ENCODE measurements at places on chromosomes 4 and X.

DNA sequence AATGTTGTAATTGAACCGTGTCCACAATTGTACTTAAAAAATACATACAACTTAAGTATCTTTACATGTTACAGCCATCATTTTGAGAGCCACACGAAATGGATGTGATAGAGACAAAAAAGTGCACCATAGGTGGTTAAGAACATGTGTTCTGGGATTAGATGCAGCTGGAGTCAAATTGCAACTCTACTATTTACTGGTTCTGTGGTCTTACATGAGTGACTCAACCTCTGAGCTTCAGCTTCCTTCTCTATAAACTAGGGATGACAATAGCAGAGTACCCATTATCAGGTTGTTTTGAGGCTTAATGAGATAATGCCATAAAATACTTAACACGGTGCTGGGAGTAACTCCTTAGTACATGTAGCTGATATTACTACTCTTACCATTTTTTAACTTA is 130.4 kb downstream of the IDS start:
- no peak for DNase-seq

DNA sequence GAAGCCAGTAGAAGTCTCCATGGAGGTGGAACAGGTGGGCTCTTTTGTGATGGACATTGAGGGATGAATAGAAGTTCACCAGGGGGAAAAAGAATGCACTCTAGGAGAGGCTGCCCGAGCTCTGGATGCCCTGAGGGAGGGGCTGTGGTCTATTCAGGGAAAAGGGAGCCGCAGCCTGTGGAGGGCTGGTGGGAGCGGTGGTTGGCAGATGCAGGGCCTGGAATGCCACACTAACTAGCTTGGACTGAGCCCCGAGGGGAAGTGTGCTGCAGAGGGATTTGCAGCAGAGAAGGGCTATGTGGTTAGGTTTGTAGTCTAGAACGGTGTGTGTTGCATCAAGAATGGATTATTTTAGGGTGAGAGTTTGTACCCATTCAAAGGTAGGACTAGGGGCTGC is 29.5 kb upstream of the PSAPL1 start:
- DNase-seq = no peak

DNA sequence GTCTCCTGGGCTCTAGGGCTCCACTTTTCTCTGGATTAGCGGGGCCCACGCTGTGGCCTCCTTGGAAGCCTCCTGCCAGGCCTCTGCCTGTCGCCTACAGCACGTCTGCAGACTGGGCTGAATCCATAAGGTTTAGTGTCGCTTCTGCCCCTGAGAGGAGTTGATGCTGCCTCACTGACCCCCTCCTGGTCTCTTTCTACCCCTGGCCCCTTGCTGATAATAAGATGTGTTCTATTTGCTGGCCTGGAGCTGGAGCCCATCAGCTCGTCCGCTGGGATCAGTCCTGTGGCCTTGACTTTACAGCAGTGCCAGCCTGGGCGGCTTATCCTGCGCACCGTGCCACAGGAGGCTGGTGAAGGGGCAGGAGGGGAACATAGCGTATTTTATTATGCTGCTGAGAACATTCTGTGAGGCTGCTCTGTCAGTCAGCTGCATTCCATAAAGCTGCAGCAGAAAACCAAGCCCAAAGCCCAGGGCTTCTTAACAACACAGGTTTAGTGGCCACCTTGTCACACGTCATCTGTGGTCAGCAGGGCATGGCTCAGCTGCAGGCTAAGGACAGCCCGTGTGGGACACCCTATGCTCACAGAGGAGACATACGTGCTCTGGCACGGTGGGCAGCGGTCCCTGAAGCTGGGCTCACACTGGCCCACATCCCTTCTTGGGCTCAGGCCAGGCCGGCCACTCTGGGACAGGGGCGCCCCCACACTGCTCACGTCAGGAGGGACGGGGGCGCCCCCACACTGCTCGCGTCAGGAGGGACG is 29.3 kb upstream of the HGFAC start:
- DNase-seq = no peak

GRCh38 chrX:126655061-126655460 is 102.4 kb upstream of the DCAF12L1 start:
- no peak for DNase-seq

GRCh38 chr4:148539387-148539786 is 97.2 kb upstream of the NR3C2 start:
- DNase-seq = no peak

- no peak for DNase-seq
Measured at GRCh38 chr4:4689694-4690440, 148.0 kb upstream of the STX18 start.

DNA sequence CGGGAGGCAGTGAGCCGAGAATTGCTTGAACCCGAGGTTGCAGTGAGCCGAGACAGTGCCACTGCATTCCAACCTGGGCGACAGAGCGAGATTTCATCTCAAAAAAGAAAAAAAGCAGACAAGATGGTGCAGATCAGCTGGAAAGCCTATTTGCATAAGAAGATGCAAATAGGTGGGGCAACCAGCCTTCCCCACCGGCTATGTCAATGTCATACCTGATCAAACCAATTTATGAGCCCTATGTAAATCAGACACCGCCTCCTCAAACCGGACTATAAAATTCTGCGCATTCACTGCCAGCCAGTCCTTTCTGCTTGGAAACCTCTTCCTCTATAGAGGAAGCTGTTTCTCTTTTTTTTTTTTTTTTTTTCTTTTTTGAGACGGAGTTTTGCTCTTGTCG is 64.5 kb upstream of the CHRNA9 start:
- DNase-seq = no peak

- DNase-seq = no peak
Measured at GRCh38 chrX:107562482-107562881, 65.8 kb upstream of the PRPS1 start.

DNA sequence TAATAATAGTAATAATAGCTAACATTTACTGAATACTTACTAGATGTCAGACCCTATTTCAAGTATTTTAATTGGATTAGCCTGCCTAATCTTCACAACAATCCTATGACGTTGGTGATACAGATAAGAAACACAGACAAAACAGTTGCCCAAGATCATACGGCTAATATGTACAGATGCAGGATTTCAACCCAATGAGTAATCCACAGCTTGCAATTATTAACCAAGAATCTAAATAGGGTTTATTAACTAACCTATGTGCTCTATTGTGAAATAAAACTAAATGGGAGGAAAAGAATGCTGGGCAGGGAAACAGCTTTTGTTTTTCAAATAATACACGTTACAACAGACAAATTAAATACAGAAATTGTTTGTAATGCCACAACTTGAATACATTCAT is 23.4 kb downstream of the FBXO8 start:
- no peak for DNase-seq

DNA sequence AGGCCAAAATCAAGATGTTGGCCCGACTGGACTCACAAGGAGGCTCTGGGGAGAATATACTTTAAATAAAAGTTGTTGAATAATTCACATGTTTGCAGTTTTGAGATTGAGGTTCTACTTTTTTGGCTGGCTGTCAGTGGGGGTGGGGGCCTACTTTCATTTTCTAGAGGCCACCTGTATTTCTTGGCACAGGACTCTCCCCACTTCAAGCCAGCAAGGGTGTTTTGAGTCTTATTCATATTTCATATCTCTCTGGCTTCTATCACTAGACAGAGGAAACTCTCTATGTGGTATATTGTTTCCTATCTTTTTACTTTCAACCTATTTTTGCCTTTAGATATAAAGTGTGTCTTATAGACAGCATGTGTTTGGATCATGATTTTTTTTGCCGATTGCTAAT is 266.4 kb downstream of the PRR32 start:
- DNase-seq = no peak

DNA sequence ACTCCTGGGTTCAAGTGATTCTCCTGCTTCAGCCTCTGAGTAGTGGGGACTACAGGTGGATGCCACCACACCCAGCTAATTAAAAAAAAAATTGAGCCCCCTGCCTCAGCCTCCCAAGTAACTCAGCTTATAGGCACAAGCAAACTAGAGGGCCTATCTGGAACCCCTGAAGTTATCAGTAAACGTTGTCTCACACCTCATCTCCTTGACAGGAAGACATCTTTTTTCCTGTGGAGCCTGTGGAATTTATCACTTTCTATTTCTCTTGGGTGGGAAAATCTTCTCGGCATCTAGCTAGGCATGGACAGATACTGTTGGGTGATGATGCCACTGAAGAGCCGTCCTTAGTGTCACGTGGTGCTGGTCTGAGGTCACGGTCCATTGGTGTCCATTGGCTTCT is 171.3 kb downstream of the SOWAHB start:
- DNase-seq = no peak

DNA sequence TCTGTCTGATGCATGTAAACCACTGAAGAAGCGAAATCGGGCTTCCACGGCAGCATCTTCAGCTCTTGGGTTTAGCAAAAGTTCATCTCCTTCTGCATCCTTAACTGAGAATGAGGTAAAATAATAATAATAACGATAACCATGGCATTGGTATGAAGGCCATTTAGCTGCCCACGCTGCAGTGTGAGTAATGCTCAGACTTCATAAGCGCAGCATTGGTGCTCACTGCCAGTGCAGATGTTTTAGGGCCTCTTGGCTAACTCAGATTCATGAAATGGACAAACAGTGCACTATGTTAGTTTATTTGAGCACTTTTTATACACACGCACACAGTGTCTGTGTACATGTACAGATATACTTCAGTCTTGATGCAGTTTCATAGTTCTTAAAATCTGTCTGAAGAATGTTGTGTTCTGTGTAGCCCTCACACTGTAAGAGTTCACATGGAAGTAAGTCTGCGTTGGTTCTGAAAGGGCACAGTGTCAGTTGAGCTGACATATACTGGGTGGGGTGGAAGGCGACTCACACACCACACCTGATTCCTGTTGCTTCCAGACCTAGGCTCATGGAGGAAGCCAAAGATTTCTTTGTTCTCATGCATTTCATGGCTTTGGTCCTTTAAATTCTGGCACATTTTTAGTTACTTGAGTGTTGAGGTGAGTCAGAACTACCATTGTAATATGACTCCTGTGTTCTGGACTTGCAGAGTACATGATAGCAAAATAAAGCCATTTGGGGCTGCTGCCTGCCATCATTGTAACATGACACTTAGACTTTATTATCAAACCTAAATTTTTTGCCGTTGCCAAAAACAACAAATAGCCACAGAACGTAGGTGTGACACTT is 68.7 kb downstream of the NSD2 start:
- no peak for DNase-seq

DNA sequence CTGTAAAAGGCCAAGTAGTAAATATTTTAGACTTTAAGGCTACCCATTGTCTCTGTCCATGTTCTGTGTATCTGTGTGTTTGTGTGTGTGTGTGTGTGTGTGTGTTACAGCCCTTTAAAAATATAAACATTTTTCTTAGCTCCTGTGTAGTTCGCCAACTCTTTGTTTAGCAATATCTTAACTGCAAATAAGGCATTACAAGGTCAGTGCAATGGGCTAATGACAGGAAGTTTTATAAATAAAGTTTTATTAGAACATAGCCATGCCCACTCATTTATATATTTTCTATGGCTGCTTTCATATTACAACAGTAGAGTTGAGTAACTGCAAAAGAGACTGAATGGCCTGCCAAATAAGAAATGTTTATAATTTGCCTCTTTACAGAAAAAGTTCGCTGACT is 5.9 kb upstream of the SLC7A11 start:
- no peak for DNase-seq

DNA sequence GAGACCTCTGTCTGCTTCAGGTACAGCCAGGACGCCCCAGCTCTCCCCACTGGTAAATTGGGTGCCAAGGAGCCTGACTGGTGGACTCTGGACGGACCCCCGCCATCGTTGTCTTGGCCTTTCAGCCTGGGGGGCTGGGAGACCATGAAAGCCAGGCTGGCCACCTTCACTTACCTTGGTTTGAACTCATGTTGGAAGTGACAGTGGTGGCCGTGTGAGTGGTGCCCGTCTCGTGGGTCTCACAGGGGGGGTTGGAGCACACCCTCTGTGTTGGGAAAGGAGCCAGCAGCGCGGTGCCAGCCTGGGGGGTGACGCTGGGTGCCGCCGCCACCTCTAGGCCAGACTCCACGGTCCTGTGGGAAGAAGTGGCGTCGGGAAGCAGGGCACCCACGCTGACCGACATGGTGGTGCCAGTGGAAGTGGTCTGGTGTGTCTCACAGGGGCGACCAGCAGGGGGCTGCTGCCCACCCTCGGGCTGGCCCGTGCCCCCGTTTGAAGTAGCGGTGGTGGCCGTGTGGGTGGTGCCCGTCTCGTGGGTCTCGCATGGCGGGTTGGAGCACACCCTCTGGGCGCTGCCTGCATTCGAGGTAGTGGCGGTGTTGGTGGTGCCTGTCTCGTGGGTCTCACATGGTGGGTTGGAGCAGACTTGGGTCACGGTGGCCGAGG is 9.6 kb upstream of the RENBP start:
- no peak for DNase-seq

DNA sequence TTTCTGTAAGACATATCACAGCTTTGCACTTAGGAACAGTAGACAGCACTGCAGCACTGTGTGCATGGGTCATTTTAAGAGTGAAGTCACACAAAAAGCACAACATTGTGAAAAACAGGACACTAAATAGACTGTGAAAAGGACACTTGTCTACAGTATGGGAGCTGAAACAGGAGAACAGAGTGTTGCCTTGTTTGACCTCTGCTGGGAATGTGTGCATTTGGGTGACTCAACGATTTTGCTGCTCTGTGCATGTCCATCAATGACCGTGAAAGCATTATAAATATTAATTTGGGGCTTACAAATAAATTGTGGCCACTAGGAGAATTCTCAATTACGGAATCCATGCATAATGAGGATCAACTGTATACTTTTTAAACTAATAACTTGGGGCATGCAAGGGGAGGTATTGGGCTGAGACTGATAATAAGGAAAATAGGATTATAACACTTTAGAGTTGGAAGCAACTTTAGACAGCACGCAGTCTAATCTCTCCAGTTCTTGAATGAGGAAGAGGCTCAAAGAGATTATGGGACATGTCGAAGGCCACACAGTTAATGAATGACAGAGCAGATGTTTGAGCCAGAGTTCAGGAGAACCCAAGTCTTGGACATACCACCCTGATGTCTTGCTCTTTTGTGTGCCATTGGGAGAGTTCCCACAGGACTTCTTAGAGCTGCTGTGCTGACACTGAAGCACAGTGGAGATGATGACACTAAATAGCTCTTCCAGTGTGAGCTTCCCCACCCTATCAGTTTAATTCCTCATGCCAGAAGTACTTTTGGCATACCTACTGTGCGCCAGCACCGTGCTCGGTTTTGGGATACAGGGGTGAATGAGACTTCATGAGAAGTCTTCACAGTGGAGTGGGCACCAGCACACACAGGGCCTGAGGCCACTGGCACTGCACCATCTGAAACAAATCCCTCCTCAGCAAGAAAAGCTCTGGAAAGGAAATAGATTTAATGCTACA is 79.3 kb downstream of the FRAS1 start:
- no peak for DNase-seq

Measured in stimulated activated CD8-positive, alpha-beta memory T cell treated with anti-CD3 and anti-CD28 coated beads, Interleukin-7, amount 100 ng/mL, for 1 hour (primary cell).